ENCODE measurements at places on chromosomes 4 and X.

DNA sequence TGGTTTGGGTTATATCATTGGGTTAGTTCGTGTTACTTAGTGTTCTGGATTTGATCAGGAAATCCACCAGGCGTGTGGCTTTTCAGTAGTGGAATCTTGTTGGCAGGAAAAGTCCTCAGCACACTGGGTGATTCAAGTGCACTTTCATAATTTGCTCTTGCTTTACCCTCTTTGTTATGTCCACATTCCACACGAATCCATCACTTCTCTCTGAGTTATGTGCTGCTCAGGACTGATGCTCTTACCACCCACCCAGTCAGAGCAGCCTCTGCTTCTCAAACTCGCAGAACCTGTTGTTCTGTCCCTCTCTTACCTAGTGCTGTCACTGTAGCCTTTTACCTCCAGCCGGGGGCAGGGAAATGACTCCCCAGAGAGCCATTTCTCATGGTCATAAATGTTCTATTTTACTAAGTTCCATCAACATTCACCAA, 37.2 kb upstream of the SCRG1 start:
- no peak for DNase-seq
- H3K27ac ChIP-seq = no peak overlapping the region
- no peak overlapping the region for H3K4me3 ChIP-seq
- peaks cover 7% of the 10 kb centered on the region for H3K4me1 ChIP-seq
- no peaks in the 10 kb centered on the region for H3K36me3 ChIP-seq
- H3K27me3 ChIP-seq = no peaks in the 10 kb centered on the region

DNA sequence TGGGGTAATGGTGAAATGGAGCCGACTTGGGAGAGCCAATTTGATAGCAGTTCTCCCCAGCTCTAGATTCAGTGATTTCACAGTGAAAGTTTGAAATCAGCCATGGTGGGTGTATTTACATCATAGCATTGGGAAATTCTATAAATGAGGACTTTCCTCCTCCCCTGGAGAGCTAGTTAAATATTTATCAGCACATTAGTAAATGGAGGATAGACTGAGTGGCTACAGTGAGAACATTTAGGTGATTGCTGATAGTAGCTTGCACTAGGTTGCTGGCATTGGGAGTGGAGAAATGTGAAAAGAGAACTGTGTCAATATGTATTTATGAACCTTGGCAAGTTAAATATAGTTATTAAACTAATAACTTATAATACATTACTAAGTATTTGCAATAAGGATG, 347.3 kb downstream of the CCSER1 start:
- no peaks in the 10 kb centered on the region for H3K27me3 ChIP-seq
- no peak overlapping the region for H3K4me3 ChIP-seq
- no peaks in the 10 kb centered on the region for H3K36me3 ChIP-seq
- DNase-seq = no peak
- H3K4me1 ChIP-seq = no peaks in the 10 kb centered on the region

GRCh38 chr4:164169591-164169990, 584.3 kb upstream of the SMIM31 start:
- H3K36me3 ChIP-seq = no peaks in the 10 kb centered on the region
- DNase-seq = no peak
- H3K4me1 ChIP-seq = no peaks in the 10 kb centered on the region
- H3K27me3 ChIP-seq = no peaks in the 10 kb centered on the region
- no peak overlapping the region for H3K27ac ChIP-seq

- DNase-seq = no peak
- no peaks in the 10 kb centered on the region for H3K4me1 ChIP-seq
- no peaks in the 10 kb centered on the region for H3K27me3 ChIP-seq
- H3K27ac ChIP-seq = peak overlapping the region; percentile 56
- no peaks in the 10 kb centered on the region for H3K36me3 ChIP-seq
- no peak overlapping the region for H3K4me3 ChIP-seq
Measured at GRCh38 chr4:146844761-146845160, 100.9 kb downstream of the TTC29 start.

GRCh38 chr4:133137571-133137970, 11.5 kb upstream of the PCDH10 start:
- H3K4me3 ChIP-seq = no peak overlapping the region
- H3K27ac ChIP-seq = no peak overlapping the region
- no peak for DNase-seq
- H3K27me3 ChIP-seq = no peaks in the 10 kb centered on the region
- peaks cover under 1% of the 10 kb centered on the region for H3K4me1 ChIP-seq
- H3K36me3 ChIP-seq = peaks cover 3% of the 10 kb centered on the region

DNA sequence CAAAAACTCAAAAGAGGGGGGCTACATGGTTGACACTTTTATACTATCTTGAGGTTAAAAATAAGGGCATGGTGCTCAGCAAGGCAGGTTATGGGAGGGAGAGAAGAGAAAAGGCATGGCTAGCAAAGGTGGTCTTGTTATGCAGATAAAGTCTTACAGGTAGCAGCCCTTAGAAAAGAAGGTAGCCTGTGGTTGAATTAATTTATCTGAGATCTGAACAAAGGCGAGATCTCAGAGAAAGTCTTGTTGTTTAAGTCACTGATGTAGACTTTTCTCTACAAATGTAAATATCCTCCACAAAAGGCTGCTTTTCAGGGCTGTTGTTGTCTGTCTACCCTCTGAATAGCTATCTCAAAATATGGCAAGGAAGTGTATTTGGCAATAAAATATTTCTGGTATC, 1250.4 kb downstream of the PCDH18 start:
- no peak overlapping the region for H3K4me3 ChIP-seq
- DNase-seq = no peak
- no peaks in the 10 kb centered on the region for H3K4me1 ChIP-seq
- H3K27ac ChIP-seq = no peak overlapping the region

DNA sequence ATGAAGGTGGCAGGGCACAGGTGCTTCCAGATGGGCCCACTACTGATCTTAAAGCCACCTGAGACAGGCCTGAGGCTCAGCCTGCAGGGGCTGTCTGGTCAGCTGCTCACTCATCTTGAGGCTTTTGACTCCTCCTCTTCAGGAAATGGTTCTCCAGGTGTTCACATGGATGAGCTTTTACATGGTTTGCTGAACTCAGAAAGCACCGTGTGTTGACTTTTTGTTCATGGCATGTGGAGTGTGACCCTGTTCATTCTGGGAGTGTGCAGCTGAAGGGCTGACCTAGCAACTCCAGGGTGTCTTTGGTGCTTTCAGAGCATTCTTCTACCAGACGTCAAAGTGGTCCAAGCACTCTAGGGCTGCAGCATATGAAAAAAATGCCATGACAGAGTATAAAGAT, 111.1 kb downstream of the CCNG2 start:
- no peak overlapping the region for H3K27ac ChIP-seq
- no peak overlapping the region for H3K4me3 ChIP-seq
- H3K4me1 ChIP-seq = no peaks in the 10 kb centered on the region
- H3K27me3 ChIP-seq = peaks cover 39% of the 10 kb centered on the region
- no peaks in the 10 kb centered on the region for H3K36me3 ChIP-seq

- no peak for DNase-seq
- no peak overlapping the region for H3K27ac ChIP-seq
- H3K4me1 ChIP-seq = no peaks in the 10 kb centered on the region
- no peaks in the 10 kb centered on the region for H3K36me3 ChIP-seq
- no peak overlapping the region for H3K4me3 ChIP-seq
Measured at GRCh38 chr4:166230841-166231240, 357.8 kb downstream of the TLL1 start.

GRCh38 chr4:112901962-112902411, 147.5 kb upstream of the ANK2 start:
- peak overlapping the region; percentile 45 for H3K27ac ChIP-seq
- H3K4me3 ChIP-seq = no peak overlapping the region
- H3K4me1 ChIP-seq = peaks cover 12% of the 10 kb centered on the region
- DNase-seq = no peak
- no peaks in the 10 kb centered on the region for H3K27me3 ChIP-seq

GRCh38 chr4:4758681-4759080, 100.8 kb upstream of the MSX1 start:
- peaks cover 8% of the 10 kb centered on the region for H3K27me3 ChIP-seq
- H3K4me3 ChIP-seq = no peak overlapping the region
- peaks cover 5% of the 10 kb centered on the region for H3K4me1 ChIP-seq
- no peak for DNase-seq
- H3K27ac ChIP-seq = peak overlapping the region; percentile 81

DNA sequence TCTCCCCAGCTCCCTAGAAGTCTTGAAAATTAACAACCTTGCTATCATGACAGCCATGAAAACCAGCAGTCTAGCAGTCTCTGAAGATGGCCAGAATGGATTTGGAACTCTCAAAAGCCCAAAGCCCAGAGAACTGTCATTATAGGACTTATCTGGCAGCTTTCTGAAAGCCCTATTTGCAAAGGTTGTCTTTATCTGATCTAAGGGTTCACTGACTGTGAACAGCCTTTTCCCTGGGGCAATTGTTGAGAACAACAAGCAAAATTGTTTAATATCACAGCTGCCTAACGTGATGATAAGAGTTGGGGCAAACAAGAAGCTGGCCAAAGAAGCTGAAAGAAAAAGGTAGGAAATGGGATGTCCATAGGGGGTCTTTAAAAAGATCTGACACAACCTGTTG, 20.9 kb upstream of the KLHL8 start:
- H3K4me3 ChIP-seq = no peak overlapping the region
- peaks cover 3% of the 10 kb centered on the region for H3K4me1 ChIP-seq
- peaks cover 17% of the 10 kb centered on the region for H3K27me3 ChIP-seq
- no peak for DNase-seq

DNA sequence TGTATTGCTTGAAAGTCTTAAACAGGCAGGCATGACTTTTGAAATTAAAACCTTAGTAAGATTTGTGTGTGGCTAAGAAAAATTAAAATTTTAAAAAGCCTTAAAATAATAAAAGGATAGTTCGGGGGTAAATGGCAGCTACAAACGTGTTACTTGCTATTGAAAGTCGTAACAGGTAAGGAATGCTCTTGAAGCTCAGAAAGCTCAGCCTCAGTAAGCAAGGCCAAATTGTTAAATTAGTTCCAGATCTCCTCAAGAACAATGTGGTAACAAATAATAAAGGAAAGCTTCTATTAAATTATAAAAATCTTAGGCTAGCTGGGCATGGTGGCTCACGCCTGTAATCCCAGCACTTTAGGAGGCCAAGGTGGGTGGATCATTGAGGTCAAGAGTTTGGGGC, 25.5 kb downstream of the PRMT9 start:
- no peak for DNase-seq
- H3K4me1 ChIP-seq = no peaks in the 10 kb centered on the region
- peaks cover 45% of the 10 kb centered on the region for H3K36me3 ChIP-seq
- no peak overlapping the region for H3K27ac ChIP-seq
- H3K4me3 ChIP-seq = no peak overlapping the region

- H3K36me3 ChIP-seq = no peaks in the 10 kb centered on the region
- H3K4me1 ChIP-seq = no peaks in the 10 kb centered on the region
- H3K27me3 ChIP-seq = peaks cover 29% of the 10 kb centered on the region
- no peak overlapping the region for H3K4me3 ChIP-seq
- H3K27ac ChIP-seq = no peak overlapping the region
- peak; percentile 74 for DNase-seq
Measured at GRCh38 chrX:39823854-39824253, 273.9 kb downstream of the BCOR start.

- no peaks in the 10 kb centered on the region for H3K27me3 ChIP-seq
- no peaks in the 10 kb centered on the region for H3K4me1 ChIP-seq
- no peak for DNase-seq
- H3K4me3 ChIP-seq = no peak overlapping the region
- H3K36me3 ChIP-seq = no peaks in the 10 kb centered on the region
- H3K27ac ChIP-seq = no peak overlapping the region
Measured at GRCh38 chr4:103410386-103410785, 212.2 kb upstream of the CENPE start.

Data from endodermal cell (in vitro differentiated cells).